Mesothelial cell of epicardium (in vitro differentiated cells): ENCODE measurements at places on chromosomes 7 and 10.

DNA sequence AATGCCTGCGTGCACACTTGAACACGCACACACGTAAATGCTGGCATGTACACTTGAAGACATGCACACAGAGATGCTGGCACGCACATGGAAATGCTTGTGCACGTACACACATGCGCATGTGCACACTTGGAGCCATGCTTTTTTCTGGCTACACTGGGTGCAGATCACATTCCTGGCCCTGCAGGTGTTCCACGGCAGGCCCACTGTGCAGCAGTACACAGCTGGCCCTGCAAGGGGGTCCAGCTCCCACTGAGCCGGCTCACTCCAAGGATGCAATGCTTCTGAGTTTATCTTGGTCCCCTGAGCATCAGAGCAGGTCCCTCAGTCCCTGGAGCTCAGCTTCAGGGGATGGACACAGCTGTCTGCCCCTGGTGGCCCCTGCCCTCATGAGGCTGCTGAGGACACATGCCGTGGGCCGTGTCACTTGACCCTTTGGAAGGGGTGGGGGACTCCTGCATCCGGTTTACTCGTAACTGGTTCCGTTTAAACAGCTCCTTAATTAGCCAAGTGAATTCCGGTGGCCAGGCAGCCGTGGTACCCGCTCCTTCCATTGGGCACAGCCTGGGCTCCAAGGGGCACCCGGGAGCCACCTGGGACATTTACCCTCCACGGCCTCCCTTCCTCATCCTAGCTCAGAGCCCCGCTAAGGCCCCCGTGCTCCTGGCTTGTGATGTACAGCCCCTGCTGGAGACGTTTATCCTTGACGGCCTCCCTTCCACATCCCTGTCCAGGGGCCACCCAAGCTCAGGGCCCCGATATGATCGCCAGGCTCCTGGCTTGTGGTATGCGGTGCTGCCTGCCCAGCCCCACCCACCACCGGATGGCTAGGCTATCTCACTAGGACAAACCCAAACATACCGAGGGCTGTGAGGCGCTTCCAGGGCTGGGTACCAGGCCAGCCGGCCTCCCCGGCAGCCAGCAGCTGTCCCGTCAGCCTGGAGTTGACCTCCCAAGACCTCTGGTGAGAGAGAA is 39.5 kb upstream of the DPYSL4 start:
- H3K27me3 ChIP-seq, result peaks cover 8% of the 10 kb centered on the region
- H3K27ac ChIP-seq, result no peak overlapping the region
- no peak for DNase-seq
- no peak overlapping the region for H3K4me3 ChIP-seq
- H3K4me1 ChIP-seq, result no peaks in the 10 kb centered on the region

GRCh38 chr7:50560865-50561351 is 4.3 kb downstream of the DDC start:
- no peak for DNase-seq
- H3K36me3 ChIP-seq, result no peaks in the 10 kb centered on the region
- H3K27ac ChIP-seq, result no peak overlapping the region
- H3K4me3 ChIP-seq, result no peak overlapping the region
- H3K4me1 ChIP-seq, result no peaks in the 10 kb centered on the region
- H3K27me3 ChIP-seq, result peaks cover 35% of the 10 kb centered on the region

DNA sequence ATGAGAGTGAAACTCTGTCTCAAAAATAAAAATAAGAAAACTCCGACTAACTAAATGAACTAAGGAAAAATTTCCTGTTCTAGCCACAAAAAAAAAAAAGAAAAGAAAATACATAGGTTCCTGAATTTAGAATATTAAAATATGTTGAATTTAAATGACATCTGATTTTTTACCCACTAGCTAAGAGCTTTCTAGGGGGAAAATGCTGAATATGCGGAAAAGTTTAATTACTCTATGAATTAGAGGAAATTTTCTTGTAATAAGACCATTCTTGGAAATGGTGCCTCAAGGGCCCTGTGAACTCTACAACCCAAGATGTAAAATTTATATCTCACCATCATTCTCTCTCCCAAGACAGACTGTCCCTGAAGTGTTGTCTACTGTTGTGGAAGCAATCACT is 165.0 kb upstream of the CALN1 start:
- no peaks in the 10 kb centered on the region for H3K4me1 ChIP-seq
- DNase-seq, result no peak
- H3K27me3 ChIP-seq, result no peaks in the 10 kb centered on the region
- no peak overlapping the region for H3K4me3 ChIP-seq

DNA sequence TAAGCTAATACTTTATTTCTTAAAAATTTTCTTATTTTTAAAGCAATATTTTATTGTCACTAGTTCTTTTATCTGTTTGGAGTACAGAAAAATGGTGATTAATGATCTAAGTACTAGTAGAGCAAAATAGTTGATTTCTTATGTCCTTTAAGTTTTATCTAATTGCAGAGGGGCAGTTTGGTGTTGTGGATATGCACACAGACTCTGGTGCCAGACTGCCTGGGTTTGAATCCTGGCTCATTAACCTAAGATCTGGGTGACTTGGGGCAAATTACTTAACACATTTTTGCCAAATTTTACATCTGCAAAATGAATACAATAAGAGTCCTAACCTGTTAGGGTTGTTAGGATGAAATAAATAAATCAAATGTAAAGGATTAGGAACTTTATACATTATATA is 10.7 kb upstream of the PRPS1L1 start:
- H3K4me3 ChIP-seq, result no peak overlapping the region
- peaks cover 3% of the 10 kb centered on the region for H3K36me3 ChIP-seq
- no peak overlapping the region for H3K27ac ChIP-seq
- H3K27me3 ChIP-seq, result no peaks in the 10 kb centered on the region
- DNase-seq, result no peak
